ENCODE measurements at places on chromosomes 2 and 18.

GRCh38 chr2:14978845-14979244 lies 346.3 kb downstream of the LRATD1 start:
- no peak for DNase-seq

GRCh38 chr2:74671479-74671878 lies 17.4 kb downstream of the SEMA4F start:
- DNase-seq, result peak; percentile 16

- DNase-seq, result no peak
These were observed 77.8 kb upstream of the TMEM200C start for GRCh38 chr18:5973099-5973498.

DNA sequence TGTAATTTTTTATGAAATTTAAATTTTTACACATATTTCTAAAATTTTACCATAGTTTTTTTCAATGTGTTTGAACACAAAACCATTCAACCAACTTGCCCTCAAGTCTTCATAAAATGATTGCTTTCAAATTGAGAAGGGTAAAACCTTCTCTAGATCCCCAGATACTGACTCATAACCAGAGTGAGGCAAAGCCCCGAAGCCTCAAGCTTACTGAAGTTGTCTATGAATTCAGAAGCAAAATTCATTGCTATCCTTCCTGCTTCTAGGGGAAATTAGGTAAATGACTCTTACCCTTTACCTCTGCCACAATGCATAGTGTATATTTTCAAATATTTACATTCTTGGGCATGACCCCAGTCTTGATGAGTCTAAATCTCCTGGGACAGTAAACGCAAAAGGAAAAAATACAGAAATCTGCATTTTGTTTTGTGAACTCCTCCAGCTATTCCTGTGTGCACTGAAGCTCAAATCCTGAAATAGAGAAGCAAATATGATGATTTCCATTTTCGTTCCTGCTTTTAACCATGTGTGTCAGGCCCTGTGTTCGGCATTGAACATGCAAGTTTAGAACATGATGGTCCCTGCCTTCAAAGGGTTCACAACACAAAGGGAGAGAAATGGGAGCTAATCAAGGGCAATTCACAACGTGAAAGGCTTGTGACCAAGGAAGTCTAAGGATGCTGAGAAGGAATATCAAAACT lies 246.3 kb downstream of the SUCLG1 start:
- no peak for DNase-seq

DNA sequence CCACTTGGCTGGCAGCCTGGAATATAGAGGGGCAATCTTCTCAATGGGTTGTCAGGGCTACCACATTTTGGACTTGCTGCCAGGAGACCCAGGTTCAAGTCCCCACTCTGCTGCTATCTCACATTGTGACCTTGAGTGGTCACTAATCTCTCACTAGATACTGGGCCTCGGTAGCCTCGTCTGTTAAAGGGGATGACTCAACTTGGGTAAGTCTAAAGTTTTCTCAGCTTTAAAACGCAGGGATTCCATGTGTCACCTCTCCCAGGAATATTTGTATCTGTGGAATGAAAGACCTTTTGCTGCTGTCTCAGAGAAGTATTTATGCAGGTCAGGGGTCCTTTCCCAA lies 86.3 kb downstream of the SEMA4F start:
- no peak for DNase-seq

DNA sequence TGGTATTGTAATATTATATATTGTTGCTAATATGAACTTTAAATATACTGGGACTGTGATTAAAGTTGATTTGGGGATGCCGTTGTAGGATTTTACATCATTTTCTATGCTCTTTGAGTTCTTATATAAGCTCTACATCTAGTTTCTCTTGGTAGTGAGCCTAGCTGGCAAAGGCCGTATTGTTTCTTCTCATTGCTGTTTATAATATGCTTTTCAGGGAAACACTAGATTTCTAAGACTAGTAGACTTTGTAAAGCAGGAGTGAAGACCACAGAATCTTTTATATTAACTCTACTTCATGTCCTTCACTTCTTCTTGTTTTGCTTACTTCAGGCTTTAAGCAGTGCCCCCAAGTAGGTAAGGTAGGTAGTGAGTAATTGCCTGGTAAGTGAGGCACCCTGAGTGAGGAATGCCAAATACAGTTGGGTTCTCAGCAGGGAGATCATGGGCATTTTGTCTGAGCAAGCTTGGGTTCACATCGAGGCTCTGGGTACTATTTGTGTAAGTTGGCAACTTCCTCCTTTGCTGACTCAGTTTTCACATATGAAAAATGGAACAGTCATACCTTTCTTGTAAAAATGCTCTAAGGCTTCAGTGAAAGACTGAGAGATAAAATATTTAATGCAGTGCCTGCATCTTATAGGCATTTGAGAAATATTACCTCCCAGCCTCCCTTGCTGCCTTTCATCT lies 96.4 kb downstream of the RNF144A start:
- DNase-seq, result no peak

GRCh38 chr2:96907115-96908041 lies 37.5 kb upstream of the SEMA4C start:
- peak; percentile 14 for DNase-seq

DNA sequence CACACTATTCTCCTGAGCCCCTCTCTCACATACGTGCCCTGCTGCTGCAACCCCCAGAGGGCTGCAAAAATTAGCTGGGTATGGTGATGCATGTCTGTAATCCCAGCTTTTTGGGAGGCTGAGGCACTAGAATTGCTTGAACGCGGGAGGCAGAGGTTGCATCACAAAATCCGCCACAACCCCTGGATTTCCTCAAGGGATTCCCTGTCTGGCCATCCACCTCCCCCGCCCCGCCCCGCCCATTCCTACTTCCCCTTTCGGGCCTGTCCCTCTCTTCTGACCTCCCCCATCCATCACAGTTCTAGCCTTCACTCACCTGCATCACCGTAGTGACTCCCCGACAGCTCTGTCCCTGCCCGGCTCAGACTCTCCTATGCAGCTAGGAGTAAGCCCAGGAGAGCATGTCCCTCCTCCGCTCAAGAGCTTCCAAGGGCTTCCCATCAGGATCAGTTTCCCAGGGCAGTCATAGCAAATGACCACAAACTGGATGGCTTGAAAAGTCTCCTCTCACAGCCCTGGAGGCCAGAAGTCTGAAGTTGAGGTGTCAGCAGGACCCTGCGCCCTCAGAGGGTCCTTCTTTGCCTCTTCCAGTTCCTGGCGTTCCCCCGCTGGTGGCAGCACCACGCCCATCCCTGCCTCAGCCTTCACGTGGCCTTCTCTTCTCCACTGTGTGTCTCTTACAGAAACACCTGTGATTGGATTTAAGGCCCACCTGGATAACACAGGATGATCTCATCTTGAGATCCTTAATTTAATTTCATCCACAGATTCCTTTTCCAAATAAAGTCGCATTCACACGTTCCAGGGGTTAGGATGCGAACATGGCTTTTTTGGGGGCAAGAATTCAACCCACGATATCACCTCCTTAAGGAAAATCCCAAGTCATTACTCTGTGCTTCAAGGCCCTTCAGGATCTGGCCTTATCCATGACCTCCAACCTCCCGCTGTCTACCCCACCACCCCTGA lies 58.5 kb downstream of the HS1BP3 start:
- DNase-seq, result no peak

DNA sequence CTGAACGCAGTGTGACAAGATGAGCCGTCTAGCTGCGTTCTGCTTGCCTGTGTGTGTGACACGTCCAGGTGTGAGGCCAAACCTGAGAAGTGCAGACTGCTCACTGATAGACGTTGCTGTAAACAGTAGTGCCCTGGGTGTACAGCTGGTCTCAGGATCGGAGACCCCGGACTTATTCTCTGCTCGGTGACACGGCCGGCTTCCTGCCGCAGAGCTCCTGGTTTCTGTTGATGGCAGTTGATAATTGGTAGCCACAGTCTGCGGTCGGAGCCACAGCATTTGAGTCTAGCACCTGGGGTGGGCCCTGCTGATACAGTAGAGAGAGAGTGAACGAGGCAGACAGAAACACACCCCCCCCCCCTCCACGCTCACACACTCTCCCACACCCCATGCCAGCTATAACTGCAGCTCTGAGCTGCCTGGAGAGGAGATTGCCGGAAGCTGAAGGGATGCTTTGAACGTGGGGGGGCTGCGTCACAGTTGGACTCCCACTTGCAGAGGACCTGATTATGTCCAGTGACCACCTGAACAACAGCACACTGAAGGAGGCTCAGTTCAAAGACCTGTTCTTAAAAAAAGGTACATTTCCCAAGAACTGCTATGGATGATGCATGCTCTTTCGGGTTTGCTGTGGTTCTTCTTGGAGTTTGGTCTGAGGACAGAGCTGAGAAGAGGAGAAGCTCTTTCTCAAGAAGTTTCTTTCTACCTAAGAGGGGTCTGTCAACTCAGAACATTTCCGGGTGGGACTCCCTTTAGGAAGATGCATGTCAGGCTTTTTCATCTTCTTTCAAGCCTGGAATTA lies 114.0 kb downstream of the FAM210A start:
- DNase-seq, result no peak

DNA sequence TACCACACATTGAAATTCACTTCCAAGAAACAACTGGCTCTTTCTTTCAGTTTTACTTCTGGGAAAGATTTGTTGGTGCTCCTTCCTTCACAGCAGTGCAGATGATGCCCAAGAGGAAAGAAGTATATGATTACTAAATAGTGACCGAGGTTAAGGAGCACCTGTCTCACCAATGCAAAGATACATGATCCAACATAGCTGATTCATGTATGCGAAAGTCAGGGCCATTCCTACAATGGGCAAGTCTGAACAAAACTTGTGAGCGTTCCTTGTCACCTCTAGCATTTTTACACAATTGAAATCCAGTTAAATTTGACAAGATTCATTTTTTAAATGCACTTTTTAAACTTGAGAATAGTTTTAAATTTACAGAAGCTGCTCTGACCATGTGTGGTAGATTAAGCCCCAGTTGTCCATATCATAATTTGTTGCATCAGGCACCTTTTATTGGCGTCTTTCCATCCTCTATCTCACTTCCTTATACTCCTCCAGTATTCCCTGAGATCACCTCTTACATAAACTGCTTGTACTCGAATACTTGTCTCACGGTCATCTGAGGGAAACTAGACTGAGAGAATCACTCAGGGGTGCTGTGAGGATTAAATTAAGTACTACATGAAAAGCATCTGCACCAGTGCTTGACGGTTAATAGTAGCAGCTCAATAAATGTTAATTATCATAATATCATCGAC lies 438.8 kb upstream of the CDH20 start:
- no peak for DNase-seq

DNA sequence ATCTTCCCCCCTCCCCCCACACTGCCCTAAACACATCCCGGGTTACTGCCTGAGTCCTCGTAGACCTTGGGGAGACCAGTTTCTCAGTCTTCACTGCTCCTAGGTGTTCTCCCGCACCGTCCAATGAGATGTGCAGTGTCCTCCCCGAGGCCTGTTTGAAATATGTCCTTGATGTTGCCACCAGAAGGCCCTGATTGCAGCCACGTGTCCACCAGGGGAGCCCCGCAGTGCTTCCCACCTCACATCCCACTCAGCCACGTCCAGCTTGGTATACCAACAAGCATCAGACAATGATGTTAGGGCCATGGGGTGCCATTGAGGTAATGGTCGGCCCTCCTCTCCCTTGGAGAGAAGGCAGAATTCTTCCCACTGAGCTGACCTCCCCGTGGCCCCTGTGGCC lies 38.7 kb downstream of the TCF7L1 start:
- no peak for DNase-seq

GRCh38 chr2:151032741-151033191 lies 228.9 kb downstream of the RBM43 start:
- DNase-seq, result no peak

DNA sequence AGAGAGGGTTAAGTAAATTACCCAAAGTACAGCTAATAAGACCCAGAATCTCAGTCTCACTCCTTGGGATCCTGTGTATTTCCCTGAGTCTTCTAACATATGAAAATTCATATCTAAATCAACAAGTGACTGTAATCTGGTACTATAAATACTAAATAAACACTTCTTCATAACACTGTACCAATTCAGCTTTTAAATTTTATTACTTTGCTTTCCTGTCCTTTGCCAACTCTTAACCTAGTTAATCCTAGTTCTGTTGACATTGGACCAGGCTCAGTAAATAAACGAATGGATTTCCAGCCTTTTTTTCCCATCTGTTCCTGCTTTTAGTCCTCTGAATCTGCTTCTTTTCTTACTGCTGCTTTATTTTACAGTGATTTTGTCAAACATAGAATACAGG lies 13.8 kb downstream of the MRPL35 start:
- no peak for DNase-seq

GRCh38 chr18:46163091-46163490 lies 58.9 kb downstream of the HAUS1 start:
- no peak for DNase-seq

GRCh38 chr2:176516051-176516602 lies 246.9 kb downstream of the MTX2 start:
- DNase-seq, result peak; percentile 87

DNA sequence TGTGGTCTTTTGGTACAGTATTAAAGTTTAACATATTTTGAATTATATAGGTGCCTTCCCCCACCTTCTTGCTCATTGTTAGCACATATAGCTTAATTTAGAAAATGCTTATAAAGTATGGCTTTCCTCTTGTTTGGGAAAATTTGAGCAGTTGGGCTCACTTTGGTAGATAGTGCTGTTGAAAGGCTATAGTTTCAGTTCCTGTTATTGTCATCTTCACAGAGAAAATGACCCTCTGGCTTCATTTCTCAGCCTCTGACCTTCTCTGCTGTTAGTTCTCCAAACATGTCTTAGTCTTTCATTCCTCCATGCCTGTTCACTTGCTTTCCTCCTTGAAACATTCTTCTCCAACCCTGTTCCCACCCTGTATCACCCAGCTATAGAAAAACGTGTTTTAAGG lies 200.6 kb downstream of the WDR7 start:
- no peak for DNase-seq

GRCh38 chr2:227325839-227326195 lies 766 bp downstream of the MFF start:
- peak; percentile 33 for DNase-seq

- no peak for DNase-seq
These were observed 180.5 kb downstream of the AGPS start for GRCh38 chr2:177573120-177573519.

GRCh38 chr2:101125374-101125773 lies 25.8 kb downstream of the TBC1D8 start:
- no peak for DNase-seq

GRCh38 chr2:99771681-99772333 lies 282.0 kb upstream of the REV1 start:
- no peak for DNase-seq

GRCh38 chr18:76679259-76679658 lies 143.1 kb upstream of the ZNF236 start:
- DNase-seq, result no peak

GRCh38 chr2:33810046-33810835 lies 211.1 kb upstream of the FAM98A start:
- no peak for DNase-seq

DNA sequence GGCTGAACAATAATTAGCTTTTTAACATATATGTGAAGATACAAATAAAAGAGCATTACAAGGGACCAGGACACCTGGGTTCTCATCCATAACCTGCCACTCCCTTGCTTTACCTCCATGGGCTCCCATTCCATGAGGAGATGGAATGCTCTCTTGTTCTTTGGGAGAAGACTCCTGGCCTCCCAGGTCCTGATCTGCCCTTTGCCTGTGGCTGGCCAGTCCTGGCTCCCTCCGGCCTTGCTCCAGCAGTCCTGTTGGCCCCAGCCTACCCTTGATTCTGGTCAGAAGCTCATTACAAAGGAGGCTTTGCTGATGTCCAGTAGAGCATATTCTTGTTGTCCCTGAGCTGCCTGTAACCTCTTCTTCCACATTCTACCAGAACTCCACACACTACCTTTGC lies 60.3 kb downstream of the ADD2 start:
- DNase-seq, result no peak

- peak; percentile 69 for DNase-seq
These were observed 17.2 kb upstream of the RPL31 start for GRCh38 chr2:100984892-100985307.

Data from dermis microvascular lymphatic vessel endothelial cell (primary cell).